ENCODE measurements at places on chromosomes 4 and X.

DNA sequence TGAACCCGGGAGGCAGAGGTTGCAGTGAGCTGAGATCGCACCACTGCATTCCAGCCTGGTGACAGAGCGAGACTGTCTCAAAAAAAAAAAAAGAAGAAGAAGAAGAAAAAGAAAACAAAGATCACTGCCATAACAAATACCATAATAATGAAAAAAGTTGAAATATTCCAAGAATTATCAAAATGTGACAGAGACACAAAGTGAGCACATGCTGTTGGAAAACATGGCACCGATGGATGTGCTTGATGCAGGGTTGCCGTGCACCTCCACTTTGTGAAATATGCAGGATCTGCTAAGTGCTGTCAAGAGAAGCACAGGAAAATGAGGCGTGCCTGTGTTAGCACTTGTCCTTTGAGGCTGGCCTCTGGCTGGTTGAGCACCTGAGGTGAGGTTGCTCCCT lies 133.3 kb downstream of the STK32B start:
- no peak for DNase-seq

DNA sequence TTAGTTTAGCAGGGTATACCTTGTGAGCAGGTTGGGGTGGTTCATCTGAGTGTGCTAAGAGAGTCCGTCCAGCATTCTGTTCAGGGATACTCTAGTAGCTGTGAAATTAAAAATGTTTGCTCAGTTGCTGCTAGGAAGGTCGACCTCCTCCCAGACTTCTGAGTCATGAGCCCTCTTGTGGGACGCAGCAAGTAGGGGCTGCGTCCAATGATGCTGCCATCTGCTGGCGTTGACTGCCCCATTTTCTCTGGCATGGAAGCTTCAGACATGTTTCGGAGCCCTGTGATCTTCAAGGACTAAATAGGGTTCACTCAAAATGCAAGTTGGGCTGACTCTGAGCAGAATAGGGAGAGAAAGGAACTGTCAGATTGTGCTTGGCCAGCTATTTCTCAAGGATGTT lies 201.0 kb upstream of the ARSJ start:
- peak; percentile 32 for DNase-seq

DNA sequence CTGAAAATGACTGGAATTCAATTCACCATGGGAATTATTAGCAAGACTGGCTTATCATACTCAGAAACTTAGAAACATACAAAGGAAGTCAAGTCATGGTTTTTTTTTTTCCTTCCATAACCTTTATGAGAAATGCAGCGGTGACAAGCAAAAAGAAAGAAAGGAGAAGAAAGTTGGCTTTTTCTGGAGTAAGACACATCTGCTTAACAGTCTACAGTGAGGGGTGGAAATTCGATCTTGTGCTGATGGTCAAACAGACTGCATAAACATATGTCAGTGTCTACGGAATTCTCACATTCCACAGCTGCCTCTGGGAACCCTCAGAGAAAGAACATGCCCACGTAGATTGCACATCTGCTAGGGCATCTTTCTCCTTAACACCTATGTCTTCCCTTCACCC lies 54.6 kb downstream of the PROM1 start:
- DNase-seq: no peak

DNA sequence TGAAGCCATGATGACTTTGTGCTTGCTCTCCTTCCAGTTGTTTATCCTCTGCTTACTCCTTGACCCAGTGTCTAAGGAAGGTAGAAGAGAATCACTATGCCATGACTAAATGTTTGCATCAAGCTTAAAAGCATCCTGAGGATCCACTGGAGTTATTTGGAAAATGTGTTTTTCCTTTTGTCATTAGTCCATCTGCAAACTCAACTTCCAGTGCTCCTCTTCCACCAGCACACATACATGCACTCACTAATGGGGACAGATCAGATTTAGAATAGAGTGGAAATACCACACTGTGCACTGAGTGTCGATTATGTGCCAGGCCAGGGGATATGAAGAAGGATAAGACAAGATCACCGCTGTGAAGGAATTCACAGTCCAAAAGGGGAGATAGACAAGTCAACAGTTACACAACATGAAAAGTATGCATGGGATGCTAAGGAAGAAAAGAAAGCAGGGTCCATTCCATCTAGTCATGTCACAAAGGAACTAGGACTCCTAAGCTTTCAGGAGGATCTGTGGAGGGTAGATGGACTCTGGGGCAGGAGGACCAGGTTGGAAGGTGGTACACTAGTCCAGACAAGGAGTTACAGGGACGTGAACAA lies 1.9 kb downstream of the OCIAD2 start:
- DNase-seq: no peak

GRCh38 chr4:78673337-78673736 lies 102.8 kb upstream of the BMP2K start:
- DNase-seq: no peak

DNA sequence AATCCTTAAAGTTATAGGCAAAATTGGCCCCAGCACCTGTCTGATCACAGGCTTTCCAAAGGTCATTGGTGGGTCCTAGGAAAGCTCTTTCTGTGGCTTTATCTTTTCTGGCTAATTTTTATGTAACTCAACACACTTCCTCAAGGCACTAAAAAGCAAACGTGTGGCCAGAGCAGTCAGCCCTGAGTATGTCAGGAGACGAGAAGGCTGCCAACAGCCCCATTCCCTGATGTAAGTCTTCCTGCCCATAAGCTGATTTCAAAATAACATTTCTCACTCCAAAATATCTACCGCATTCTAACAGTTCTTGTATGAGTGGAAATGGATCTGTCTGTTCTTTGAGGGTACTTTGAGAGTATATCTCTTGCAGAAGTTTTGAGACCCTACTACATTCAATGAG lies 25.5 kb upstream of the FUNDC1 start:
- no peak for DNase-seq

DNA sequence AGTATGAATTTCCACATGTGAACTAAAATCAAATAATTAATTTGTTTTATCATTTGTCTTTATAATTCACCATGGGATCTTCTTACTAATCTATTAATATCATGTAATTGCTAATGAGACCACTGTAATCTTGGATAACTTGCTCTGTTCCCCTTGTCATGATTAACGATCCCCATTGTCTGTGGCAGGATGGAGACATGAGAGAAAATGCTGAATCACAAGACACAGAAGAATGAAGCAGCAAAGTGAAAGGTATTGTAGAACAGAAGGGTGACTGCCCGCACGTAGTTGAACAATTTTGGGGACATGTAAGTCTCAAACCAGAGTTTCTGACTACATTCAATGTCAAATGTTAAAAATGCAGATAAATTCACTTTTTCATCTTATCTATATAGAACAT lies 135.2 kb downstream of the EPHA5 start:
- no peak for DNase-seq

DNA sequence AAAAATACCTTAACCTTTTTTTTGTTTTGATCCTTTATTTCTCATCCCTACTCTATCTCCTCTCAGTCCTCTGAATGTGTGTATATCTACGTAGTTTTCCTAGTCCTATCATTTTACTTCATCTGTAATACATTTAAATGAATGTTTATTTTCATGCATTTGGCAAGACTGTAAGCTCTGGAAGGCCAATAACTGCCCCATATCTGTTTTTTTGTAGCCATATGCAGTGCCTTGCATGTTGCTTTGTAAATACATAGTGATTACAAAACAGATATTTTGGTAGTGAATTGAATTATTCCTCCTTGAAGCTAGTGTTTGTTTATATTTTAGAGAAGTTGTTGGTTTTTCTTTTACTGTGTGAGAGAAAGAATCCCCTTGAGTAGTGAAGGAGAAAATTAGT lies 450.2 kb downstream of the PCDH18 start:
- DNase-seq: no peak

- no peak for DNase-seq
These were observed 393.8 kb downstream of the INPP4B start for GRCh38 chr4:142452161-142452855.

- DNase-seq: no peak
These were observed 239.0 kb upstream of the MID1 start for GRCh38 chrX:10859353-10859752.

DNA sequence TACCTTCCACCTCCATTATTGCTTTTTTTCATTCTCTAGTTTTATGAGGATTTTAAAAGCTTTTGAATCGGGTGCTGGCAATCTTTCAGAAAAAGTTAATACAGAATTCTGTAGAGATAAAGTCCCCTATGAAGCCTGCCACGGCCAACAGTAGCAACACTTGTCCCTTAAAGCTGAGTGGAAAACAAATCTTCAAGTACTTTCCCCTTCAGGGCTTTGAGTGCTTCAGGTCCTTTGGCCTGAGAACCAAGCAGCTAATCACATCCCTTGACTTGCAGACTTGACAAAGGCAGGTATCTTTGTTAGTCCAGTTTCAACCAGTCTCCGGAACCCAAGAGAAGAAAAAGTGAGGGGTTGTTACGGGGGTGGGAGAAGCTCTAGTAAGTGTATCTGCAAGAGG lies 144.4 kb downstream of the ATG4A start:
- no peak for DNase-seq

DNA sequence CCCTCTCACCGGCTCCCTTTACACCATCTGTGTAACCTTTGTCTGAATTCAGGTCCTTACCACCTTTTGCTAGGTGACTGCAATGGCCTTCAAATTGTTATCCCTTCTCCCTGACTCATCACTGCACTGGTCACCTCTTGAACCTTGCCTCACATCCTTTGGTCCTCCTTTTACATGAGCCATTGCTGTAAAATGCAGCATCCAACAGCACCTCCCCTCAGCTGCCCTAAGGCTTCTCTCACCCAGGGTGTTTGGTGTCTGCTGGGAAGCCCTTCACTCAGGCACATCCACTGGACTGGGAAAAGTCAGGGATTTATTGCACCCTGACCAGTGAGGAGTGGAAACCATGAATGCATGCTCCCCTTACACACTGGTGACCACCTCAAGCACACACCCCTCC lies 192.5 kb upstream of the GATB start:
- no peak for DNase-seq
